Ovary (tissue), 10 donors: ENCODE measurements at places on chromosomes 7 and 10. TPM values are rescaled to one million over a fixed set of nuclear protein-coding genes. Genes with fewer than 3 reads are reported as not detected.

The MRC1 gene
- 39.9 TPM for total RNA-seq

GRCh38 chr7:140876519-140877248 lies 48.0 kb downstream of the BRAF start:
- H3K27me3 ChIP-seq = no peaks in the 10 kb centered on the region
- no peaks in the 10 kb centered on the region for H3K36me3 ChIP-seq
- H3K4me1 ChIP-seq = peaks cover 4% of the 10 kb centered on the region
- no peak overlapping the region for H3K4me3 ChIP-seq
- H3K27ac ChIP-seq = no peak overlapping the region
- DNase-seq = no peak

DNA sequence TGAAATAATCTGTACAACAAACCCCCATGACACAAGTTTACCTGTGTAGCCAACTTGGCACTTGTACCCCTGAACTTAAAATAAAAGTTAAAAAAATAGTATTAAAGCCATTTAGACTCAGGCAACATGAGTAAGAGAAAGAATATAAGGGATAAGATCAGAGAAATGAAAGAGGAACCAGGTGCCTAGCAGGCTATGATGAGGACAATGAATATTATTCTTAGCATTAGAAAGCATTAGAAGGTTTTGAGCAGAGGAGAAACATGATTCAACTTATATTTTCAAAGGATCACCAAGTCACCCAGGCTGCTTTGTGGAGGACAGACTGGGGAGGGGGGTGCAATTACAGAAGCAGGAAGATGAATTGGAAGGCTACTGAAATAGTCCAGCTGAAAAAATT lies 48.1 kb upstream of the TES start:
- no peak overlapping the region for H3K4me3 ChIP-seq
- H3K36me3 ChIP-seq = no peaks in the 10 kb centered on the region
- H3K4me1 ChIP-seq = no peaks in the 10 kb centered on the region
- H3K27ac ChIP-seq = no peak overlapping the region
- DNase-seq = no peak
- H3K27me3 ChIP-seq = no peaks in the 10 kb centered on the region

- H3K27me3 ChIP-seq = no peaks in the 10 kb centered on the region
- no peak overlapping the region for H3K27ac ChIP-seq
- H3K4me1 ChIP-seq = no peaks in the 10 kb centered on the region
- DNase-seq = no peak
- no peaks in the 10 kb centered on the region for H3K36me3 ChIP-seq
These were observed 56.4 kb upstream of the PFKP start for GRCh38 chr10:3010816-3011460.

GRCh38 chr10:124647421-124648130 lies 96.6 kb downstream of the FAM53B start:
- peak overlapping the region; percentile 86 for H3K27ac ChIP-seq
- H3K36me3 ChIP-seq = no peaks in the 10 kb centered on the region
- peaks cover 42% of the 10 kb centered on the region for H3K4me1 ChIP-seq
- H3K27me3 ChIP-seq = no peaks in the 10 kb centered on the region
- DNase-seq = no peak

- H3K4me3 ChIP-seq = no peak overlapping the region
- DNase-seq = no peak
- no peaks in the 10 kb centered on the region for H3K36me3 ChIP-seq
- no peaks in the 10 kb centered on the region for H3K4me1 ChIP-seq
- H3K27me3 ChIP-seq = no peaks in the 10 kb centered on the region
These were observed 100.5 kb downstream of the GLRX3 start for GRCh38 chr10:130236711-130237110.

DNA sequence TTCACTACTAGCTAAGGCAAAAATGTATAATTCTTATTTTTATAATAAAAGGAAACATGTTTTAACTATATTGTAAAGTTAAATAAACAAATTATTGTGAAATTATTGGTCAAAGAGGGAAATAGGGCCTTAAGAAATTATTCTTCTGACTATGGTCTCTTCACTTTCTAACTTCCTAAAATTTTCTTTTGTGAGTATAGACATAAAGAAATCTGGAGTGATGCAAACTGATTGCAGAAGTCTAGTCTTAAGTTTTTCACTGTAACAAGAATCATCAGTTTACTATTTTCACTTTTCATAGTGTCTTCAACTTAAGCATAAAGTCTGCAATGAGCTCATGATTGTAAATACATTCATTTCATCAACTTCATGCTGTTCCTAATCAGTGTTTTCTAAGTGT lies 525.4 kb downstream of the TFEC start:
- H3K36me3 ChIP-seq = no peaks in the 10 kb centered on the region
- H3K4me1 ChIP-seq = no peaks in the 10 kb centered on the region
- no peak overlapping the region for H3K4me3 ChIP-seq
- no peak overlapping the region for H3K27ac ChIP-seq

GRCh38 chr7:87330942-87331341 lies 14.5 kb upstream of the CROT start:
- H3K4me1 ChIP-seq = no peaks in the 10 kb centered on the region
- DNase-seq = no peak
- H3K27ac ChIP-seq = no peak overlapping the region
- no peaks in the 10 kb centered on the region for H3K36me3 ChIP-seq
- no peaks in the 10 kb centered on the region for H3K27me3 ChIP-seq

DNA sequence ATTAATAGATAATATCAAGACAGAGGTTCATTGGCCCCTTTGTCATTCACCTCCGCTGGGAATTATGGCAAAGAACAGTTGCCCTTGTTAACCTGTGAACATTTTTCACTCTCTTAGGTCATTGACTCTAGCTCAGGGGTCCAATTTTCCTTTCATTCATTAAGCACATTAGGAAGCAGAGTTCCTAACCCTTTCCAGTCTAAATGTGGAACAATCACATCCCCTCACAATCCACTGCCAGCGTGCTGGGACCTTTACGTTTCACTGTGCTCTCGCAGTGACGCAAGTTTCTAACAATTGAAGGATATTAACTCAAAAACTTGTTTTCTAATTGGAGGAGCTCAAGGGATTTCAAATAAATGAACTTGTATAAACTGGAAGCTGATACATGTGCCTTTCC lies 79.3 kb upstream of the MEOX2 start:
- H3K27ac ChIP-seq = no peak overlapping the region
- H3K27me3 ChIP-seq = no peaks in the 10 kb centered on the region
- no peak overlapping the region for H3K4me3 ChIP-seq
- no peak for DNase-seq
- H3K4me1 ChIP-seq = no peaks in the 10 kb centered on the region

- H3K27me3 ChIP-seq = no peaks in the 10 kb centered on the region
- no peaks in the 10 kb centered on the region for H3K4me1 ChIP-seq
- no peak overlapping the region for H3K4me3 ChIP-seq
- no peak overlapping the region for H3K27ac ChIP-seq
- DNase-seq = no peak
These were observed 121.3 kb downstream of the MACC1 start for GRCh38 chr7:20095862-20096261.
